ENCODE measurements at places on chromosomes 3 and 15. TPM values are rescaled to one million over a fixed set of nuclear protein-coding genes. Genes with fewer than 3 reads are reported as not detected.

Gene GPR62
- not detected for total RNA-seq

GRCh38 chr15:40338921-40339620, 1.7 kb downstream of the CCDC9B start:
- H3K4me1 ChIP-seq: peaks cover 8% of the 10 kb centered on the region
- H3K36me3 ChIP-seq: no peaks in the 10 kb centered on the region
- H3K4me3 ChIP-seq: no peak overlapping the region
- no peaks in the 10 kb centered on the region for H3K27me3 ChIP-seq

Gene UPK1B
- total RNA-seq: not detected

GRCh38 chr3:71430941-71431552, 152.5 kb downstream of the FOXP1 start:
- no peak for DNase-seq
- peak overlapping the region; percentile 97 for H3K27ac ChIP-seq
- H3K36me3 ChIP-seq: peaks cover 13% of the 10 kb centered on the region
- no peak overlapping the region for H3K4me3 ChIP-seq
- H3K4me1 ChIP-seq: peaks cover 86% of the 10 kb centered on the region

Gene GOLGA6L10
- total RNA-seq: 3.0 TPM

- no peak overlapping the region for H3K4me3 ChIP-seq
- peaks cover 17% of the 10 kb centered on the region for H3K36me3 ChIP-seq
- H3K27ac ChIP-seq: peak overlapping the region; percentile 1
- H3K27me3 ChIP-seq: no peaks in the 10 kb centered on the region
These were observed 93.8 kb downstream of the DNASE1L3 start for GRCh38 chr3:58116985-58117384.

DNA sequence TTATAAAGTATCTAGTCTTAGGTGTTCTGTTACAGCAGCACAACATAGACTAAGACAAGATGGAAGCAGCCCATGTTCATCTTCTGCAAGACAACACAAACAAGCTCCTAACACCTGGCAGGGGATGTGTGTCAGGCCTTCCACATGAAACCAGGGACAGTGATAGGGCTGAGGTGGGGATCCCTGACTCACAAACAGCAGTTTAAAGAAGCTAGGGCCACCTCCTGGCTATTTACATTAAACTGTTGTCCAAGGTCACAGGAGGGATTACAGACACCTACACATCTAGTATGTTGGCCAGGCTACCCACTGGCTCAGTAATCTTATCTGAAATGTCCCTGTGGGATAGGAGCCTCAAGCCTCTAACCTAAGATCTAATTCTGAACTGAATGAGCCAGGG, 211.3 kb downstream of the MINAR1 start:
- no peaks in the 10 kb centered on the region for H3K36me3 ChIP-seq
- H3K4me1 ChIP-seq: peaks cover 8% of the 10 kb centered on the region
- DNase-seq: peak; percentile 15
- no peak overlapping the region for H3K4me3 ChIP-seq

Gene C3orf80
- total RNA-seq: 0.13 TPM
